HFFc6 (cell line): ENCODE measurements at places on chromosomes 1 and 21. TPM values are rescaled to one million over a fixed set of nuclear protein-coding genes. Genes with fewer than 3 reads are reported as not detected.

MRPL24 gene
- 90.7 to 93.7 TPM (median 93.5 TPM) in 3 replicates for total RNA-seq

PFKL gene
- 101 to 120 TPM (median 119 TPM) in 3 replicates for total RNA-seq

GNG4 gene
- 1.9 to 3.6 TPM (median 2.2 TPM) in 3 replicates for total RNA-seq

GRCh38 chr1:216047811-216048572 lies 375.3 kb downstream of the USH2A start:
- DNase-seq = no peak

GRCh38 chr1:8816831-8817411 lies 519 bp downstream of the RERE start:
- DNase-seq = peak; percentile 4

GRCh38 chr1:83596331-83596730 lies 402.6 kb downstream of the TTLL7 start:
- DNase-seq = no peak
